Activated CD8-positive, alpha-beta T cell treated with anti-CD3 and anti-CD28 coated beads for 36 hours (primary cell): ENCODE measurements at places on chromosomes 3 and 15.

- H3K4me1 ChIP-seq, result peaks cover 60% of the 10 kb centered on the region
- peak; percentile 55 for DNase-seq
- H3K4me3 ChIP-seq, result no peak overlapping the region
- no peaks in the 10 kb centered on the region for H3K36me3 ChIP-seq
Observed at GRCh38 chr15:91857772-91858171, 4.3 kb downstream of the SLCO3A1 start.

- no peaks in the 10 kb centered on the region for H3K4me1 ChIP-seq
- DNase-seq, result no peak
- no peaks in the 10 kb centered on the region for H3K27me3 ChIP-seq
- H3K27ac ChIP-seq, result no peak overlapping the region
Observed at GRCh38 chr3:175007306-175007705, 148.2 kb downstream of the NAALADL2 start.

DNA sequence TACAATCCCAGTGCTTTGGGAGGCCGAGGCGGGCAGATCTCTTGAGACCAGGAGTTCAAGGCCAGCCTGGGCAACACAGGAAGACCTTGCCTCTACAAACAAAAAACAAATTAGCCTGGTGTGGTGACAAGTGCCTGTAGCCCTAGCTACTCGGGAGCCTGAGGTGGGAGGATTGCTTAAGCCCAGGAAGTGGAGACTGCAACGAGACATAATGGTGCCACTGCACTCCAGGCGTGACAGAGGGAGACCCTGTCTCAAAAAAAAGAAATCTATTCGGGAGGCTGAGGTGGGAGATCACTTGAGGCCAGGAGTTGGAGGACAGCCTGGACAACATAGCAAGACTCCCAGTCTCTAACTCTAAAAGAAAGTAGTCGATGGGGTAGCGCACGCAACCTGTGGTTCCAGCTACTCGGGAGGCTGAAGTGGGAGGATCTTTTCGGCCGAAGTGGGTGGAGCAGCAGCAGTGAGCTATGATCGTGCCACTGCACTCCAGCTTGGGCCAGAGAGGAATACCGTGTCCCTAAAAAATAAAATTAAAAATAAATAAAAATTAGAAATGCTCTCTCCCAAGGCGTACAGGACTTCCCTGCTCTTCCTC lies 775 bp downstream of the C3orf33 start:
- peaks cover 6% of the 10 kb centered on the region for H3K27me3 ChIP-seq
- no peak for DNase-seq
- H3K4me3 ChIP-seq, result peak overlapping the region; percentile 86
- peaks cover 14% of the 10 kb centered on the region for H3K36me3 ChIP-seq

DNA sequence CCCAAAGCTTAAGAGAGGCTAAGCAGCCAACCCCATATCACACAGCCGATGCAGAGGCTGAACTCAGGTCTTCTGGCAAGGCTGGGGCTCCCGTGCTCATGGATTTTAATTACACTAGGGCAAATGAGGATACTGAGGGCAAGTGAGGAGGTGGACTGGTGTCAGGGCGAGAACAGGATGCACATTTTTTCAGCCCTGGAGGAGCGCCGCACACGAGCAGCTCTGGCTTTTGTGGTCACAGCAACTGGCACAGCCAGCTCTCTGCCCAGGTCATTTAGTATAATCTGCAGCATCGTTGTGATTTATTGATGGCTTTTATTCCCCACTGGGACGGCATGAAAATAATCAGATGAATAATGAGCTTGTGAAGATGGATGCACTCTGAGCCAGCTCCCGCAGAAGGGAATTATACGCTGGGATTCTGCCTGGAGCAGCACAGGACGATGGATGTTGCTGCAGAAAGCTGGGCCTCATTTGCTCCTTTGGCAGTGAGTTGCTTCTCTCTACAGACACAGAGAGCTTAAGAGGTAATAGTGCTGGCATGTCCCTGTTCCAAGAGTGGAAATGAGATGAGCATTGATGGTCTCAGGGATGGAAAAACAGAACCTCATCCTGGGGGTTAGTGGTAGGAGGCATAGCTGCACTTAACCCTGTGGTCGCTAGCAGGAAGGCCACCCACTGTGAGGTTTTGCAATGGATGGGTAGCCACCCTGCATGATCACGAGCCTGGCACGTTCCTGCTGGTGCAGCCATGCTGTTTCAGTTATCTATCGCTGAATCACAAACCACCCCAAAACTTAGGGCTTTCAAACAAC lies 135.4 kb downstream of the UACA start:
- H3K27ac ChIP-seq, result no peak overlapping the region
- no peaks in the 10 kb centered on the region for H3K36me3 ChIP-seq
- H3K4me3 ChIP-seq, result no peak overlapping the region
- peaks cover 7% of the 10 kb centered on the region for H3K27me3 ChIP-seq
- DNase-seq, result no peak
